ENCODE measurements at places on chromosomes 6 and 20.

DNA sequence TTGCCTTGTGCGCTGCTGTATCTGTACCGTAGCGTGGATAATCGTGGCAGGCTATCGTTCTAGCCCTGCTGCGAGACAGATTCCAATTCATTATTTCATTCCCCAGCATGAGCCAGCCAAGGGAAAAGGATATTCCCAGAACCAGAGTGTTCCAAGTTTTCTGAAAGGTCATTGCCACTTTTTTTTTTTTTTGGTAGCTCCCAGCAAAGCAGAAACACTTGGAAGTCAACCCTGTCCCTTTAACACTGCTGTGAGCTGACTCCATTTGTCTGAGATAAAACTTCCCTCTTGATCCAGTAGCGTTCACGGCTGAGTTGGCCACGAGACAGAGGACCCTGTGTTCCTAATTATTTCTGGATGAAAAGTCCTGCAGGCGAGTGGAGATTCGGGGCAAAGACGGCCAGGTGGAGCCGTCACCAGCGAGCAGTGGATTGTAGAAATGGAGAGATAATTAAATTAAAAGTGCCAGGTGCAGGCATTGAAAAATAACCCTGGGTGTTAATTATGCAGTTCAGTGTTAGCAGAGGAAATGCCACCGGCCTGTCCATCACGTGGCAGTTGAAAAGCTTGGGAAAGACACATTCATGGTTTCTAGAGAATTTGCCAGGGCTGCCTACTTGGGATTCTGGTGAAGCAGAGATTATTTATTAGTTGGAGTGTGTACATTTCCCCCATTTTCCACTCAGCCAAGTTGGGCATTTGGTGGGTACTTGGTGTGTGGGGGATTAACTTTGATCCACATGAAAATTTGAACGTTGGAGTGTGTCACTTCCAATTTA, 164.2 kb downstream of the SLC24A3 start:
- DNase-seq: no peak

- no peak for DNase-seq
Measured at GRCh38 chr6:44000164-44000842, 126.9 kb downstream of the MRPL14 start.

- DNase-seq: no peak
Measured at GRCh38 chr6:13272131-13273046, 55.9 kb downstream of the TBC1D7 start.

- no peak for DNase-seq
Measured at GRCh38 chr6:135826236-135826804, 25.2 kb upstream of the PDE7B start.

- no peak for DNase-seq
Measured at GRCh38 chr6:121609281-121609680, 173.8 kb downstream of the GJA1 start.

GRCh38 chr6:15042938-15043337, 202.9 kb upstream of the JARID2 start:
- DNase-seq: no peak

GRCh38 chr20:1802385-1803060, 92.7 kb upstream of the SIRPA start:
- peak; percentile 31 for DNase-seq

- no peak for DNase-seq
Measured at GRCh38 chr6:127737009-127737486, 160.1 kb downstream of the C6orf58 start.

- DNase-seq: no peak
Measured at GRCh38 chr20:57891014-57891413, 181.2 kb upstream of the PMEPA1 start.

DNA sequence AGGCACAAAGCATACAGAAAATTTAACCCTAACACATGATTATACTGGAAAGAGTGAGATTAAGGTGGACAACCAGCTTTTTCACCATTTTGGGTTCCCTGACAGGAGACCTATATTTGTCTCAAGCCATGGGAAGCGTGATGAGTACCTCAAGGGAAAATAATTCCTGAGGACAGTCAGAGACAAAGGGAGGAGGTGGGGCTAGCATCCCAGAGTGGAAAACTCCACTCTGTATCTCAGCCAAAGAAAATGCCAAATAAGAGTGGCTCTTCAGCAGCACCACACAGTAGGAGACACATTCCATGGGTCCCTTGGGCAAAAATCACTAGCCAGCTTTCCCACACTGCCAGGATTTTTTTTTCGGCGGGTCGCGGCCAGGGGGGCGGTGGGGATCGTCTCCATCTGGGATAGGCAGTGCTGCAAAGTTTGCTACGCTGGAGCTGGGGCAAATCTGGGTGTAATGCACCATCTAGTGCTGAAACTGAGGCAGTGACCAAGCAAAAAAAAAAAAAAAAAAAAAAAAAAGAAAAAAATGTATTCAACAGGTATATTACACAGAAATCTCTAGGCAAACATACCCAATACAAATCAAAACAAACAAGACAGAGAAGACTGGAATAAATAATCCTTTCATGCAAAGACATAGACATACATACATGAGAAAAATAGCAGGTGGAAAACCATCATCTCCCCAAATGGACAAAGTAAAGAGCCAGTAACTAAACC, 77.3 kb upstream of the SLC35F1 start:
- no peak for DNase-seq

- no peak for DNase-seq
Measured at GRCh38 chr6:470051-470900, 78.7 kb downstream of the IRF4 start.

GRCh38 chr20:24880356-24880755, 68.7 kb upstream of the CST7 start:
- DNase-seq: no peak

- no peak for DNase-seq
Measured at GRCh38 chr6:45605971-45606370, 228.2 kb upstream of the SUPT3H start.

DNA sequence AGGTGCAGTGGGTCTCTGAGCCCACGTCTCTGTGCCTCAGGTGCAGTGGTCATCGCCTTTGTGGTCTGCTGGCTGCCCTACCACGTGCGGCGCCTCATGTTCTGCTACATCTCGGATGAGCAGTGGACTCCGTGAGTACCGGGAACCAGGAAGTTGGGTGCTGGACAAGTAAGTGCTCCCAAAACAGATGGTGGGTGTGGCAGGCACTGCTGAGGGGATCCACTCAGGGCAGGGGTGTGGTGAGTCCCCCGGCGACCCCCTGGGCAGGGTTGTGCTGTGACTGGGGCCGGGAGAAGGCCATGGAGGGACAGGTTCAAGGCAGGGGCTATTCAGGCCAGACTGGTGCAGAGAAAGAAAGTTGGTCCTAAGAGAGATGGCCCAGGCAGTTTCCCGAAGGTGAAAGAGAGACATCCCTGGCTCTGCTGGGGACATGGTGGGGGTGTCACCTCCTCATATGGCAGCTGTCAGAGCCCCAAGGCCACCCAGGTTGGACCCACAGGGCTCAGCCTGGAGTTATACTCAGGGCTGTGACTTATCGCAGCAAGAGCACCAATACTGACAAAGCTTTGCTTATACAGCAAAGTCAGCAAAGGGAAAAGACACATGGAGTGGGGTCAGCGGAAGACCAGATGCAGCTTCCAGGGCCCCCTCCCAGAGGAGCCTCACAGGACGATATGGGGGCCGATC, 37.9 kb upstream of the MRGBP start:
- DNase-seq: no peak

- no peak for DNase-seq
Measured at GRCh38 chr6:122198922-122199321, 200.5 kb upstream of the HSF2 start.

- DNase-seq: no peak
Measured at GRCh38 chr6:167746390-167746907, 80.3 kb upstream of the AFDN start.

DNA sequence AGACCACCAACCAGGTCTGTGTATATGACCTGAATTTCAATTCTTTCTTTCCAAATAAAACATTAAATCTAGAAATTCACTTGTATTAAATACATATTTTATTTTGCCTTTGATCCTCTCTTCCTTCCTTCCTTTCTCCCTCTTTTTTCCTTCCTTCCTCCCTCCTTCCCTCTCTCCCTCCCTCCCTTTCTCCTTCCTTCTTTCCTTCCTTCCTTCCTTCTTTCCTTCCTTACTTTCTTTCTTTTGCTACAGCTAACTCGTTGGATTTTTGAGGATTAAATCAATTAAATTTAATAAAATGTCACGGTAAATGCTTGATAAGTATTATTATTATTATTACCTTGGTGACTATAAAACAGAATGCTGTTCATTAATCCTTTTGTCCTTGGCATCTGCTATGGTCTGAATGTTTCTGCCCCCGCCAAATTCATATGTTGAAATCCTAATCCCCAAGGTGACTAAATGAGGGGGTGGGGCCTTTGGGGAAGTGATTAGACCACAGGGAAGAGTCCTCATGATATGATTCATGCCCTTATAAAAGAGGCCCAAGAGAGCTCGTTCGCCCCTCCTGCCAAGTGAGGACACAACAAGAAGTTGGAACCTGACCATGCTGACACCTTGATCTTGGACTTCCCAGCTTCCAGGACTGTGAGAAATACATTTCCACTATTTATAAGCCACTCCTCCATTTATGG, 67.6 kb upstream of the BTBD3 start:
- DNase-seq: no peak

GRCh38 chr6:107691062-107691751, 132.9 kb downstream of the SCML4 start:
- no peak for DNase-seq

DNA sequence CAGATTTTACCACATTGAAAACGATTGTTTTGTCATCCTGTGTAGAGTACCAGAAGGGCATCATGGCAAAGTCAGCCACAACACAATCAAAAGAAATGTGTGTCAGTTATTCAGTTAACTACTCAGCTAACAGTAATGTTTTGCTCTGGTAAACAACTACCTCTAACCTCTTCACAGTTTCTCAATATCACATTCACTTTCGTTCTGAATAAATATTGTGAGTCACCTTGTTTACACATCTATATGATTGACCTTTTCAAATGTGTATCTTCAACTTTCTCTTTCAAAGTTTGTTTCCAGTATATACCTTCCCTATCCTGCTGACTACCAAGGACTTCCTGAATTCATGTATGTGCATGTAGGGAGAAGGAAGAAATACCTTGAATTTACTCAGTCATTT, 216.6 kb upstream of the UFL1 start:
- no peak for DNase-seq

DNA sequence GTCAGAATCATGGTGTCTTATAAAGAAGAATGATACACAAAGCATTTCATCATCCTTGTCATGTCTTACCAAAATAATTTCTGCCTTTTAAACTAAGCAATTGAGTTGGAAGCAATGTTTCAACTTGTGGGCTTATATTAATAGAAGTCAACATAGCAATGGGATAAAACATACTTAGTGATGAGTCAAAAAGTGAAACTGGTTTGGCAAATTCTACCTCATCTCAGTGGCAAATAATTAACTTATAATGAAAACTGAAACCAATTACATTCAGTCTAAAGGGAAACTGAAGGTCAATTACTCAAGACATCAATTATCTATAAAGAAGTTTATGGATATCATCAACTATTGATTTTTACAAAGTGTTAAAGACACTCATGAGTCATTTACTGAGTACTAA, 463.8 kb downstream of the BMP2 start:
- no peak for DNase-seq

GRCh38 chr6:158060455-158061360, 79.0 kb downstream of the SYNJ2 start:
- DNase-seq: no peak

DNA sequence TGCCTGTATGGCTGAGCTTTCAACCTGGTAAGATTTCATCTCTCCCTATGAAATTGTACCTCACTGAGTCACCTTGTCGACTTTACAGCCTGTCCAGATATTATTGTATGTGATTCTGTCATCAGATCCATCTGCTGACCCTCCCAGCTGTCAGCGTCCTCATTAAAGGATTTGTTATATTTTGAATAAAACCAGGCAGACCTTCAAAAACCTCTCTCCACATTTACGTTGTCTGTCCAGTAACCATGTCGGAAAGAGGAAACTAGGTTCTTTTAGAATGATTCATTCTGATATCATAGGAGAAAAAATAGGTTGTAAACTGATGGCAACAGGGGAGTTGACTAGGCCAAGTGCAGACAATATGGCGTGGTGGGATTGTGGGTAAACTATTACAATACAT, 38.5 kb downstream of the TSPYL4 start:
- DNase-seq: no peak

DNA sequence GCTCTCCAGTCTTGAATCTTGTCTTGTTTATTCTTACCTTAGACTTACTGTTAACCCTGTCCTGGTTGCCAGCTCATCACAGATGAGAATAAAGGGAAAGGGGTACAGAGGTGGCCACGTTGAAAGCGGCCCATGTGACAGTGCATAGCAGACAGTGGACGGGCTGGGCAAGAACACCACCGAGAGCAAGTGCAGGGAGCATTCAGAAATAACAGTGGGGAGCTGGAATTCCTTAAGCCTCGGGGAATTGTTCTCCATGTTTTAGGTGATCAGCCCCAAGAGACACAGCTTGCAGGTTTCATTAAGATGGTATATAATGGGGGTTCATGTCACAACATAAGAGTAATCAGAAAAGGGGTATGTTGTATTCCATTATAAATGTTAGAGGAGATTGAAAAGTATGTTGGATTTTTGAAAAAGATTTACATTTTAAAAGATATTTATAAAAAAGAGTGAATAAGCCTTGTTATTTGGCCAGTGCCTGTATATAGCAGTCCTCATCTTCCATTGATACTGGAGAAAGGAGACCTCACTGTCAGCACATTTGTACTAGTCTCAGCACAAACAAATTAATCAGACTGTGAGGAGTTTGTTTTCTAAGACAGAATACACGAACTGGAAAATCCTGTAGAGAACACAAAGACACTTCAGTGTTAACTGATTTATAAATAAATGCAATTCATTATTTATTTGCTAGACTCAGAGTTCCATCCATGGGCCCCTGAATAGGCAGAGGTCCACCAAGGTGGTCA, 35.4 kb downstream of the VAPB start:
- no peak for DNase-seq

- no peak for DNase-seq
Measured at GRCh38 chr20:62367136-62367632, at the start of gene LAMA5. LAMA5 (minus strand) TSS chr20:62367312; CDS start chr20:62367245, 67 bp downstream.

- no peak for DNase-seq
Measured at GRCh38 chr6:46719099-46719498, 16.1 kb downstream of the PLA2G7 start.

DNA sequence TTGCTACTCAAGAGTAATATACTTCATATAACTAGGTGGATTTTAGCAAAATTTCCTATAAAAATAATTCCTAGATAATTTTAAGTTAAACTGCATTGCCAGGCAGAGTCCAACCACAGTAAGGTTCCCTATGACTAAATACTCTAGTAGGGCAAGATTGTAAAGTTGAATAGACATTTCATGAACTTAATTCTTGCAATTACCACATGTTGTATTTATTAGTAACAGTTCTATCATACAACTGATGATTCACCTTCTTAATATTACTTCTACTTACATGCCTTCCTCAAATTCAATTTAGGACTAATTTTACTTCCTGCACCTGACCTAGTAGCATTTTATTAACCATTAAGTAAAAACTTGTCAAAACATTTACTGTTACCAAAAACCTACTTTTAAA, 266.7 kb upstream of the THEMIS start:
- no peak for DNase-seq

GRCh38 chr6:7507600-7507999, 33.9 kb upstream of the DSP start:
- DNase-seq: no peak

- no peak for DNase-seq
Measured at GRCh38 chr20:38725931-38726803, 1.9 kb downstream of the SLC32A1 start.

- no peak for DNase-seq
Measured at GRCh38 chr6:45163952-45164766, 164.0 kb upstream of the RUNX2 start.
